ENCODE measurements at places on chromosomes 2 and 18.

GRCh38 chr2:227884511-227884947 is 13.1 kb downstream of the DAW1 start:
- DNase-seq, result no peak

DNA sequence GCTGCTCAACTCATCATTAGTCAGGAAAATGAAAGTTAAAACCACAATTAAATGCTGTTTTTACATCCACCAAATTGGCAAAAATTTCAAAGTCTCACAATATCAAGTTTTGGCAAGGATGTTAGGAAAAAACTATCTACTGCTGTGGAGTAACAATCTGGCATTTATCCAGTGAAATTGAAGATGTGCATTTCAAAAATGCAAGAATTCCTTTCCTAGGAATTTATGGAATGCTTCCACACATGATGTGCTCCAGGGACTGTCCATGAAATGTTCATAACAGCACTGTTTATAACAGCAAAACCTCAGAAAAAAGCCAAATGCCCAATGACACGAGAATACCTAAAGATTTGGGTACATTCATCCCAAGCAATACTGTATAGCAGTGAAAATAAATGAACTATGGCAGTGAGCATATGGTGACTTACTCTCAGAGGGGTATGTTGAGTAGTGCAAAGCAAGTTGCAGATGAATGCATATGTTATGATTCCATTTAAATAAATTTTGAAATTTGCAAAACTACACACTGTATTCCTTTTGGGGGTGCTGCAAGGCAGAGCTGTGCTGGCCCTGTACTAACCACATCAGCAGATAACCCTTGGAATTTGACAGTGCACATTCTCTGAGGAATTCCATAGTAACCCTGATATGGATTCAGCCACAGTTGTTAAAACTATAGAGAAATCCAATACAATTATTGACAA is 41.3 kb upstream of the GYPC start:
- DNase-seq, result no peak

DNA sequence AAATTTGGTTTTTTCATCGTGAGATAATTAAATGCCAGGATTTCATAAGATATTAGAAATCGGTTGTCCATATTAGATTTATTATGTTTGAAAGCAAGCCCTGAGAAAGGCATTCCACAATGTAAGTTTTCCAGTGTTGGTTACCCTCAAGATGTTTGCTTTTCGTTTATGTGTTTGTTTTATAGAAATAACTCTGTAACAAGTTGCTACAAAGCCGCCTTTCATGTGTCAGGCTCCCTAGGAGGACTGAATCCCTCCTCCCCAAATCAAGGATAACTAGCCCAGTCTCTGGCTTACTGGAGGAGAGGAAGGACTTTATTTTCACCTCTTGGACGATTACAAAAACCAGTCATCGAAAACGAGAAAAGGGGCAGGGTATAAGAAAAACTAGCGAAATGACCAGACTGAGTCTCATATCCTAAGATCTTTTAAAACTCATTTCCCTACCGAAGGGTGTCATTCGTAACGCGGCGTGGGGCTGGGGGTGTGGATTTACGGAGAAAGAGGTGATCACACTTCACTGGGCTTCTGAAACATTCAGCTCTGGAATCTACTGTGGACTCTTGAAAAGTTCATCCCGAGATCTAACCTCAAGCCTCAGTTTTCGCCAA is 1.0 kb upstream of the PEX13 start:
- no peak for DNase-seq

DNA sequence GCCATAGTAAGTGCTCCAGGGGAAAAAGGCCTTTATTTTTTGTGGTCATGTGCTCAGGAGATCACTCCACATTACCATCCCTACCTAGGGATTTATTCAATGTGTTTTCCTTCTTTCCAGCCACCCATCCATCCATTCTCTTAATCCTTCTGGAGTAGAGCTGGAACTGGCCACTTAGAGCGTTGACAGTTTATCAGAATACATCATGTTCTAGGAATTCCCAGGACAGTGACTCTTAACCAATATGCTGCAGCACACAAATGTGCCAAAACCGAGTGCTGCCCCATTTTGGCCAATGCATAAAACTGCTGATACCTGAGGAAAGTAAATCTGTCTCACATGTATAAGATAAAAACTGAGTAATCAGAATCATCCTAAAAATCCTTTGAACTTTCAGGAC is 63.7 kb downstream of the FARSB start:
- DNase-seq, result no peak

DNA sequence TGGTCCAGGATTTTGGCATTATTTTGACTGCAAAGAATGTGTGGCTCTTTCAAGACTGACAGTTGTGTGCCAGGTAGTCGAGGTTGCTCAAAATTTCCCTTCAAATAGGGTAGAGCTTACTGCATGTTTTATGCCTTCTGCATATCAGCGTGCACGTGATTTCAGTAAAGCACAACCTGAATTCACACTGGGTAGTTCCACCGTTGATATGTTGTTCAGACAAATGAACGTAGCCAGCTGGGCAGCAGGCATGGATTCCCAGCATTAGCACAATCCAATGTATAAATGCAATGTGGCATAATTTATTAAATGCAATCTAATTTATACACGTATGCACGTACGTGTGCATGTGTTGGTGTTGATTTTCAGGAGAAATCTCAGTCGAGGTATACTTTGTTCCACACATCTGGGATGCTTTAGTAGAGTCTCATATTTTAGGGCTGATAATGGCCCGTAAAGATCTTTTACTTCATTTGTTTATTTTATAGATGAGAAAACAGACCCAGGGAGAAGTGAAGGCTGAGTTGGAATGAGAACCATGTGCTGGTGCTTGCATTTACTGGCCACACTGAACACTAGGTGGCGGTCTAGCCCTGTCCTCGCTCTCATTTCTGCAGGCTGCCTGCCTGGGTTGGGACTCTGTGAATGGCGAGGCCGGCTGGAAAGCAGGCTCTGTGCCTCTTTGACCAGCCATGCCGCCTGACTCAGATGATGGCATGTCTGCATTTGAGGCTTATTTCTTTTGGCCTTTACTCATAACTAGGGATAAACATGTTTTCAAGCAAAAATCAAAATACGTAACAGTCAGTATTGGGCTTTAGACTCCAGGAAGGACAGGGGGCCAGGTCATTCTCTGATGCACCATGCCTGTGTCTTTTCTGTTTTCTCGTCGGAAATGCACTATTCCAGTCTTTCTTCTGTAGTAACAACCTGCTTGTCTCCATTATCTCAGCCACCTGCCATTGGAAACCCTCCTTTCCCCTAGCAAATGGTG is 120.4 kb downstream of the RNF144A start:
- peak; percentile 50 for DNase-seq

DNA sequence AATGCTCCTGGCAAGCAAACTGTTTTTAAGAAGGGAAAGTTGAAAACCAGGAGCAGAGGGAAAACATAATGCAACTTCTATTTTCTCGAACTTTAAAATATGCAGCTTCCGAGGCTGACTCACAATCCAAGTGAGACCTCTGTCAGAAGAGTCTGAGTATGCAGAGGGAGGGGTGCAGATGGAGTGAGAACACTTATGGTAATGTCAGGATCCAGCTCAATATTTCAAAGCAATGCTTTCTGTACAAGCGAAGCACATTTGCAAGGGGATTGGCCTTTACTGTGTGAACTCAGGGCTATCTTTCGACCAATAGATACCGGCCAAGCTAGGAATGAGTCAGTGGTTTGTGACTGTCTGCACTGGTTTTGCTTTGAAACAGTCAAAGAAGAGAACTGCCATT is 242.7 kb downstream of the CNTNAP5 start:
- no peak for DNase-seq

DNA sequence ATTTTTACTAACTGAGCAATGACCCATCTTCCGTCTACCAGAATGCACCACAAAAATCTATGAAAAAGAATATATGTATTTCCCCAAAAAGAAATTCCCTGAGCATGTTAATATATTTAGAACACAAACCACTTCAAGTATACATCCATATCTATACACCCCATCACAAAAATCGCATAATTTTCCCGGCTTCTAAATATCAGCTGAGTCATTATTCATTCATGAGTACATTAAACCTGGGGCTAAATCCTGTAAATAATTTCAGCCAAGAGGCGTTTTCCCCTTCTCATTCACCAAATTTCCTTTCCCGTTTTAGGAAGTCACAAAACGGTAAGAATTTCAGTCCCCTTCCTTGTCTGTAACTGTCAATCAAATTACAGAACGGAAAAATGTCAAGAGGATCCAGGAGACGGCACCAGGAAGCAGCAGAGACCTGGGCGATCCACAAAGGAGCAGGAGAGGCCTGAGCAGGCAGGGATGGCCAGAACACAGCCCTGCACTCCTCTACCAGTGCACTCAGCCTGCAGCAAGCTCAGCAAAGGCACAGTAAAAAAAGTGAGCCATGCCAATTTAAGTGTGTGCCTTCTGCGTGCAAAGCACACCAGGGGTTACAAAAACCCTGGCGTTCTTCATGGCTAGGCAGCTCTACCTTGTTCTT is 300.7 kb downstream of the TCF4 start:
- DNase-seq, result no peak

DNA sequence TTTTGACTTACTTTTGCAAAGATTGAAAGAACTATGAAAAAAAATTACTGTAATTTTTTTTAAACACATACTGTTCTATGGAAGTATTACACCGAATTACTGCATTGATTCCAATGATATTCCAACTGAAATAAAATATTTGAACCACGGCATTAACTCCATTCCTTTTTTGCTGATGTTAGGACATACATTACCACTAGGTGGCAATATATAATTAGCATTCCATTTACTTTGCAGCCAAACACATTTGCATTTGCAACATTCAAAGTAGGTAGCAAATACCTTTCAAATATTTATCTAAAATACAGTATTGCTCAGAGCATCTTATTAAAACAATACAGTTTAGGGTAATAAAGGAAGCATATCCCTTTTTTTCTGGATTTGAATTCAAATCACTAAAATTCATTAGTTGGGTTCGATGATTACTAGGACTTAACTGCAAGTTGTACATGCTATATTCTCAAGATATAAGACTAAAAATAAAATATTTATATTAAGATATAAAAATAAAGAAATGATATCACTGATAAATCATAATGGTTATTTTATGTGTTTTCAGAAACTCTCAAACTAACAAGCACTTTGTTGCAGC is 31.3 kb downstream of the LANCL1 start:
- no peak for DNase-seq

DNA sequence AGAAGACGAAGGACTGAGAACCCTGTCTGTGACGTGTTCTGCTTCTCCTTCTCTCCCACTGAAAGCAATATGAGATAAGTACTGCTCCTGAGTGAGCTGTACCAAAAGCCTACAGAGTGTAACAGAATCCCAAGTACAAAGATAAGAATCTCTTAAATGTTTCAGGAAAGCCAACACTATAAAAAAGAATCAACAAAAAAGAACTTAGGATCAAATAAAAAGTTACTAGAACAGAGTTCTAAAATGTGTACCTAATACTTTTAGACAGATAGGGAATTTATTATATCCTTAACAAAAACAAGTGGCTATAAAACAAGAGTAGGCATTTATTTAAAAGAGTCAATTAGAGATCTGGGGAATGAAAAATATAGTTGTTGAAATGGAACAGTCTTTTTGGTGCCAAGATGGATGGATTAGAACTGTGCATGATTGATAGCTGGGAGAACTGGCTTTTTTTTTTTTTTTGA is 49.0 kb downstream of the NCOA1 start:
- no peak for DNase-seq

All from amniotic stem cell (primary cell).